ENCODE measurements at places on chromosomes 2 and 18.

GRCh38 chr2:190530248-190530900, 4.1 kb downstream of the NEMP2 start:
- no peaks in the 10 kb centered on the region for H3K36me3 ChIP-seq
- H3K4me3 ChIP-seq = no peak overlapping the region
- peaks cover 3% of the 10 kb centered on the region for H3K4me1 ChIP-seq
- H3K27ac ChIP-seq = no peak overlapping the region
- no peak for DNase-seq

DNA sequence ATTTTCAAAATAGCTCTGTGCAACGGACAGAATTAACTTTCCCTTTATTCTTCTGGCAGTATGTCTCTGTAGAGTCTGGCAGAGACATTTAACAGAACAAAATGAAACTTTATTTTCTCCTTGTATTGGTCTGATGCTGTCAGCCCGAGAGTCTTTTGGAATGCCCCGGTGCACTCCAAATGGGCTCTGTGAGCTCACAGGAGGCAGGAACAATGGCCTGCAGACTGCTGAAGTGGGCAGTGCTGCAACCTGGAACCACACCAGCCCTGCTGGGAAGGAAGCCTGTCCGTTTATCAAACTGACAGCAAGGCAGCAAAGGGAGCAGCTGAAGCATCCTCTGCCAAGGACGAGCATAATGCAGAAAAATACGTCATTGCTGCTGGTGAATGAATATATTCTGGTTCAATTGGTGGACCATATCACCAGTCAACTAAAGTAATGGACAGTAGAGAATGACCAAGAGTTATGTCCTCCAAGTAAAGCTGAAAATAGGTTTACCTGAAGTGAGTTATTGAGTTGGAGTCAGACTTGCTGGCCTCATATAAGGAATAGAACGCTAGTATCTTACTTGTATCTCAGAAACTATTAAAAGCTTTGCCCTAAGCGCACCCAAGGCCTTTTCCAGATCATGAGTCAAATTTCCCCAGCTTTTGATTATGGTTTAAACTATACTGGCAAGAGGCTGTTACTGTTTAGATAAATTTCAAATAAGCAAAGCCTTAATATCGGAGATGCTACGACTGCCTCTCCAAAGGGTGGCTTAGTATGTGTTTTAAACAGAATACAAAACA, 207.6 kb upstream of the TANK start:
- DNase-seq = peak; percentile 75
- no peak overlapping the region for H3K4me3 ChIP-seq
- H3K4me1 ChIP-seq = no peaks in the 10 kb centered on the region
- no peak overlapping the region for H3K27ac ChIP-seq

GRCh38 chr2:26916128-26916692, 54.2 kb upstream of the MAPRE3 start:
- H3K4me3 ChIP-seq = no peak overlapping the region
- no peaks in the 10 kb centered on the region for H3K36me3 ChIP-seq
- H3K27ac ChIP-seq = no peak overlapping the region
- no peaks in the 10 kb centered on the region for H3K4me1 ChIP-seq

GRCh38 chr18:76208678-76209306, 286.2 kb downstream of the ZNF516 start:
- H3K4me3 ChIP-seq = no peak overlapping the region
- DNase-seq = no peak
- H3K4me1 ChIP-seq = no peaks in the 10 kb centered on the region
- no peaks in the 10 kb centered on the region for H3K36me3 ChIP-seq

DNA sequence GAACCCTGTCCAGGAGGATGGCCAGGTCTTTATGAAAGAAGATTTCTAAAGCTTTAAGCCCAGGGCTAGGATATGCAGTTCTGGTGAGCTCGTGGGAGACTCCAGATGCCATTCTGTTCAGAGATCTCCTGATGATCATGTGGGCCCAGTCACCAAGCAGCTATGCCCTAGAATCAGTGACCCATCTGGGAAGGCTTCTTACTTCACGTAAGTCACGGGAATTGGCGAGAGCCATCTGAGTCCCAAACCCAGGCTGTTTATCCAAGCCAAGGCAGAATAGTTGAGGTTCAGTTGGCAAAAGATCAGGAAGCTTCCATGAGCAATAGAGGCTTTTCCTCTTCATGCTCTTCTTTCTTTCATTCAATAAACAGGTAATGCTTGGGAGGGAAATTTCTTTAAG, 23.9 kb downstream of the ANTXR1 start:
- no peak for DNase-seq
- H3K27ac ChIP-seq = no peak overlapping the region
- no peak overlapping the region for H3K4me3 ChIP-seq
- H3K27me3 ChIP-seq = no peaks in the 10 kb centered on the region
- peaks cover 6% of the 10 kb centered on the region for H3K36me3 ChIP-seq

DNA sequence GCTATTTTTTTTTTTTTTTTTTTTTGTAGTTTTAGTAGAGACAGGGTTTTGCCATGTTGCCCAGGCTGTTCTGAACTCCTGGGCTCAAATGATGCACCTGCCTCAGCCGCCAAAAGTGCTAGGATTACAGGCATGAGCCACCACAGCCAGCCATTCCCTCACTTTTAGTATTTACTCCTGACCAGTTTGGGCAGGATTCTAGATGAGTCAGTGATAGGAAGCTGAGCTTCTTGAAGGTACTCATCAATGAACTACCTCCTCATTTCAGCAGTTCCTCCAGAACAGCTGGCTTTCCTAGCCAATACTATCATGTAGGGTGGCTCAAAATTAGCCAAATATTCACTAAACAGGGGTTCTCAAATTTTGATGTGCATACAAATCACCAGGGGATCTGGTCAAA, 57.2 kb downstream of the CYBRD1 start:
- no peaks in the 10 kb centered on the region for H3K27me3 ChIP-seq
- no peak overlapping the region for H3K27ac ChIP-seq
- DNase-seq = no peak
- H3K4me3 ChIP-seq = no peak overlapping the region
- H3K36me3 ChIP-seq = no peaks in the 10 kb centered on the region

DNA sequence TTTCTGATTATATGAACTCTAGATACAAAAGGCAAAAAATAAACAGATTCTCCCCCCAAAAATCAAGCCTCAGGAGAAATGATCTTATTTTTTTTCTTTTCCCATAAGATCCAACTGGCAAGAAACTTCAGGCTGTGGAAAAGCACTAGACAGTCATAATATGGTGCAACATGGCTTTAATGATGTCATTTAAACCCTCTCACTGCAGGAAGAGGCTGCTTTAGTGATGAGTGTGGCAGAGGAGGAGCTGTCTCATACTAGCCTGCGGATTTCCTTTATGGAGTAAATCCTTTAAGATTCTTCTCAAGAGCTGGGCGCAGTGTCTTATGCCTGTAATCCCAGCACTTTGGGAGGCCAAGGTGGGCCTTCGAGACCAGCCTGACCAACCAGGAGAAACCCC, 83.3 kb upstream of the CD28 start:
- no peak overlapping the region for H3K27ac ChIP-seq
- no peaks in the 10 kb centered on the region for H3K4me1 ChIP-seq
- H3K4me3 ChIP-seq = no peak overlapping the region
- H3K27me3 ChIP-seq = no peaks in the 10 kb centered on the region

- no peaks in the 10 kb centered on the region for H3K4me1 ChIP-seq
- DNase-seq = no peak
- H3K36me3 ChIP-seq = no peaks in the 10 kb centered on the region
- H3K27ac ChIP-seq = no peak overlapping the region
Observed at GRCh38 chr2:72062336-72062735, 85.3 kb downstream of the CYP26B1 start.

- no peak overlapping the region for H3K27ac ChIP-seq
- no peak overlapping the region for H3K4me3 ChIP-seq
- no peak for DNase-seq
- H3K27me3 ChIP-seq = no peaks in the 10 kb centered on the region
- no peaks in the 10 kb centered on the region for H3K36me3 ChIP-seq
Observed at GRCh38 chr2:4579977-4580376, 876.6 kb downstream of the DCDC2C start.

DNA sequence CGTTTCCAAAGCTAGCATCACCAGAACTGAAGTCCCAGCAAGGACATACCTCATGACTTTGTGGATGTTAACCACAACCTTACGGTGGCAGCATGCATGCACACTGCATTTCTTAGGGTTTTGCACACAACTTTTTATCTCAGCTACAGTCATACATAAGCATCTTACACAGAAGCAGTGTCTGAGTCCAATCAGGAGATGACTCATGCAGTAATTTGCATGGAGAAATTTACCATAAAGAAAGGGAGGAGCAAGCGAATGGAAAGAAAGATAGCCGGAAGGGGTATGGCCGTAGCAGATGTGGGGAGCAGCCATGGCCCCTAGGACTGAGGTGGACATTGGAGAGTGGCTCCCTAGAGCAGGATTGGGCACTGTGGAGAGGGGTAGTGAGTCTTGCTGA, 522.5 kb downstream of the GALR1 start:
- H3K27ac ChIP-seq = no peak overlapping the region
- no peaks in the 10 kb centered on the region for H3K36me3 ChIP-seq
- H3K4me3 ChIP-seq = no peak overlapping the region
- H3K27me3 ChIP-seq = no peaks in the 10 kb centered on the region
- H3K4me1 ChIP-seq = no peaks in the 10 kb centered on the region

DNA sequence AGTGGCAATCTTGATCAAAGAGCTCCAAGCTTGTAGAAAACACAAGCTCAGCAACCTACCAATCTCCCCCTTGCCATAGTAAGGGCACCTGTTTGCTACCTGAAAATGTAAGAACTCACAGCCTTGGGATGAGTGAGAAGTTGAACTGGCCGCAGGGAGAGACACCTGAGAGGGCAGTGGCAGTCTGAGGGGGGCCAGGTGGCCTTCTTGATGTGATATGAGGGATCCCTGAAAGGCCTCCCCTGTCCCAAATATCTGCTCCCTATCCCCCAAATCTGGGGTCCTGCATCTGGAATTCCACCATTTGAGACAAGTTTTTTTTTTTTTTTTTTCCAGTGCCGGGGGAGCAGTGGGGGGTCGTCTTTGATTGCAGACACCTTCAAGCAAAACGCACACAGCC, 230.2 kb upstream of the SMAD2 start:
- H3K4me3 ChIP-seq = no peak overlapping the region
- no peak for DNase-seq
- no peaks in the 10 kb centered on the region for H3K36me3 ChIP-seq

- no peaks in the 10 kb centered on the region for H3K36me3 ChIP-seq
- DNase-seq = no peak
- H3K27me3 ChIP-seq = no peaks in the 10 kb centered on the region
- no peak overlapping the region for H3K4me3 ChIP-seq
- no peak overlapping the region for H3K27ac ChIP-seq
Observed at GRCh38 chr18:78085241-78086185, 835.9 kb downstream of the GALR1 start.

DNA sequence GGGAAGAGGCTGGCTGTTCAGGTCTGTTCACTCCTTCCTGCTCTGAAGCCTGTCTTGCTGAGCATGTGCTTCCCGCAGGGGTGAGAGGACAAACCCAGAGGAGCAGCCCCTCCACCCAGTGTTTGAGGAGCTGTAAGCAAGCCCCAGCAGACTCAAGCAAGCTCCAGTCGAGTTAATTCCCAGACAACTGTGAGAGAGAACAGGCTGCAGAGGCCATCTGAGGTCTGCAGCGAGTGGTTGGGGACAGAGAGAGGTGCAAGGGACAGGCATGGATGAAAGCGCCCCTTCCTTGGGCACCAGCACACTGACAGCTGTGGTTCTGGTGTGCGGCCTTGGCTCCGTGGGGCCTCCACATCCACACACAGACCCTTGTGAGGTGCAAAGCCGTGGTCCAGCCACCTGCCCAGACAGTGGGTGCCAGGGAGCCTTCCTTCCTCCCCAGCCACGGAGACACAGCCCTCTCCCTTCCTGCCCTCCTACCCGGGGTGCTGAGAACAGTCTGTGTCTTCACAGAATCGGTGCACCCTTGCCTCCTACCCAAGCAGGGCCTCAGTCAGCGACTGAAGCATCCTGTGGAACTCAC, 36.2 kb downstream of the MAL start:
- H3K4me1 ChIP-seq = no peaks in the 10 kb centered on the region
- H3K36me3 ChIP-seq = no peaks in the 10 kb centered on the region
- peak; percentile 46 for DNase-seq
- no peak overlapping the region for H3K4me3 ChIP-seq
- no peak overlapping the region for H3K27ac ChIP-seq
- no peaks in the 10 kb centered on the region for H3K27me3 ChIP-seq

GRCh38 chr2:223314811-223315210, 262.8 kb downstream of the KCNE4 start:
- H3K27ac ChIP-seq = no peak overlapping the region
- DNase-seq = no peak
- no peaks in the 10 kb centered on the region for H3K36me3 ChIP-seq
- no peaks in the 10 kb centered on the region for H3K27me3 ChIP-seq
- H3K4me1 ChIP-seq = peaks cover 2% of the 10 kb centered on the region

DNA sequence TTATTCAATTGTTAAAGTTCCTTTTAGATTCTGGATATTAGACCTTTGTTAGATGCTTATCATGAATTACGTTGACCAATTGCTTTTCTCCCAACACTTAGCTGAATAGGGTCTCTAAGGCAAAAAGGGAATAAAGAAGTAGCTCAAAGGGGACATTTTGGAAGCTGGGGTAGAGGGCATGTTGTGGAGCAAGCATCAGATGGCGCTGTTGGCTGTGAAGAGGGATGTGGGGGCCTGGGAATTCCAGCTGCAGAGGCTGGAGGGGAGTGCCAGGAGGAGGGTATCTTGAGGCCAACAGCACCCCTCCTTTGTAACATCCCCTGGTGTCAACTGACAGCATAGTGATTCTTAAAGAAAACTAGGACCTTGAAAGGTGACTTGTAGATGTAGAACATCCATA, 198.2 kb downstream of the ADCYAP1 start:
- H3K4me3 ChIP-seq = no peak overlapping the region
- no peaks in the 10 kb centered on the region for H3K27me3 ChIP-seq
- H3K36me3 ChIP-seq = no peaks in the 10 kb centered on the region
- DNase-seq = no peak
- no peak overlapping the region for H3K27ac ChIP-seq

GRCh38 chr2:148531235-148531634, 113.3 kb upstream of the EPC2 start:
- no peak overlapping the region for H3K27ac ChIP-seq
- H3K4me3 ChIP-seq = no peak overlapping the region
- H3K4me1 ChIP-seq = no peaks in the 10 kb centered on the region
- no peaks in the 10 kb centered on the region for H3K36me3 ChIP-seq
- no peak for DNase-seq

DNA sequence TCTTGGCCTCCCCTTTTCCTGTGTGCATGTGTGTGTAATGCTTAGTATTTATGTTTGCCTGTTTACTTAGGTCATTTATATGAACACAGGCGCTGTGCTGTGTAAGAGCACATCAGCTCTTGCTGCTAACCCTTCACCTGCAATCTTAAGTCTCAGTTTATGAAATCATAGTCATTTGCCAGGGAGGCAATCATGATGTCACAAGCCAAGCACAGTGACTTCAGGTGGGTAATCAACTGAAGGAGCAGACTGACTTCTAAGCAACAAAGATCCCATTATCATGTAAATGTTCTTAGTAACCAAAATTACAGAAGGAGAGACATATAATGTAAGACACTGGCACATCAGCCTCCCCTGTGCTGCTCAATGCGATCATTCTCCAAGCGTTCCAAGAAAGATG, 386.3 kb upstream of the MEIS1 start:
- no peak overlapping the region for H3K27ac ChIP-seq
- H3K4me1 ChIP-seq = no peaks in the 10 kb centered on the region
- no peaks in the 10 kb centered on the region for H3K27me3 ChIP-seq
- no peak overlapping the region for H3K4me3 ChIP-seq
